ENCODE measurements at places on chromosomes 12 and 14.

DNA sequence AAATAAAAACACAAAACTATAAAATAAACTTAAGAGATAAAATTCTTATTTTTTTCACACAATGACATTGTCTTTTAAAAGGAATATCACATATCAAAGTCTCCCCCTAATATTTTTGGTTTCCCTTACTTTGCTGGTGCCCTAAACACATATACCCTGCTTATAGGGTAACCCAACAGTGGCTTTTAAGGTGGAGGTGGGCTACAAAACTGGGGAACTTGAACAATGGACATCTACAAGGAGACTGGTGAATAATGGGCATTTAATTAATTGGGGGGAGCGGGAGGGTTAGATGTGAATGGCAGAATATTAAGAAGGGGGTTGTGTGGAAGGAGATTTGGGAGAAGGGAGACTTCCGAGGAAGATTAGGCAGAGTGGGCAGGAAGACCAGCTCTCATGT lies 9.6 kb downstream of the B4GALNT1 start:
- no peak for DNase-seq

DNA sequence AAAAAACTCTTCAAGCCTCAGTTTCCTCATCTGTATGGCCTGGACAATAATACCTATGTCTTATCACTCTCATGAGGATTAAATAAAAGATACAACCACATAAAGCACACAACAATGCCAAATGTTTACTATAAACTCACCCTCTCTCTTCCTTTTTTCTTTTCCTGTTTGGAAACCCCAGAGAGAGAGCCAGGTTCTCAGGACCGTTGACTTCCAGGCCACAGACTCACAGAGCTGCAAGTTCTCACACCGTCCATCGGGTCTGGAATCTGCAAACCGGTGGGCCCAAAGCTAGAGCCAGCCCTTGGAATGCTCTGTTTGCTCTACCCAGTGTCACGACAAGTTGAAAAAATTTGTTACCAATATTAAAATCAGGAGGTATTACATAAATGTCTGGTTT lies 4.6 kb upstream of the CD4 start:
- DNase-seq: no peak

- no peak for DNase-seq
Measured at GRCh38 chr14:103384450-103385151, 614 bp upstream of the MARK3 start.

DNA sequence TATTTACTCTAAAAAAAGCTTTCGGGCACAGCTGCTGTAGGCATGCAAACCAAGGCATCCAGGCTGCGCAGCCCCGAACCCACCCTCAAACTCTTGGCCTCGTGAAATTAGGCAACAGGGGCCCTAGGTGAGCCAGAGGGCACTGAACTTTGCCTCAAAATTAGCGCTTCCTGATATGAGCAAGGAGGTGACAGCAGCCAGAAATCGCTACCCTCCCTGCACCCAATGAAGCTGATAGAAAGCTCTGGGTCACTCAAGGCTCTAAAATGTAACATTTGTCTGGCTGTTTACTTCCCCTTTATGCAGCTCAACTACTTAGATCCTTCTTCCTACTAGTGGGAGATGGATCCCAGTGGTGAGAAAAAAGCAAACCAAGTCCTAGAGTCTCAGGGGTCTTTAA lies 61.8 kb downstream of the PITPNM2 start:
- no peak for DNase-seq

DNA sequence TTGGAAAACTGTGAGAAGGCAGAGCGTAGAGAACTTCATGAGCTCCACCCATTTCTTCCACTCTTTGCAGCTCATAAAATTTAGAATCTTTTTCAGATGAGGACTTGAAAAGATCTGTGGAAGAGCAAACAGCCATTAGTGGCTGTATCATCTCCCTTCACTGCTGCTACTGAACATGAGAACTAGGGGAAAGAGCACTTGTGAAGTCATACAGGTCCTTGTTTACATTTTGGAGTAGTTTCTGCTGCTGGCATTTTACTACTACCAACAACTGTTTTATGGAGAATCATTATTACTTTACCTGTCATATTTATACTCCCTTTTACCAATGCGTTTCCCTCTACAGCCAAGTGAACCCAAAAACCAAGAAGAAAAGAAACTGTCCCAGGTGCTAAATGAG lies 41.0 kb downstream of the RPGRIP1 start:
- no peak for DNase-seq

- no peak for DNase-seq
Measured at GRCh38 chr12:71947645-71948105, 9.0 kb downstream of the TPH2 start.

- DNase-seq: no peak
Measured at GRCh38 chr14:52917735-52918134, 33.1 kb downstream of the FERMT2 start.

- DNase-seq: no peak
Measured at GRCh38 chr14:48703728-48704467, 882.3 kb downstream of the RPS29 start.

DNA sequence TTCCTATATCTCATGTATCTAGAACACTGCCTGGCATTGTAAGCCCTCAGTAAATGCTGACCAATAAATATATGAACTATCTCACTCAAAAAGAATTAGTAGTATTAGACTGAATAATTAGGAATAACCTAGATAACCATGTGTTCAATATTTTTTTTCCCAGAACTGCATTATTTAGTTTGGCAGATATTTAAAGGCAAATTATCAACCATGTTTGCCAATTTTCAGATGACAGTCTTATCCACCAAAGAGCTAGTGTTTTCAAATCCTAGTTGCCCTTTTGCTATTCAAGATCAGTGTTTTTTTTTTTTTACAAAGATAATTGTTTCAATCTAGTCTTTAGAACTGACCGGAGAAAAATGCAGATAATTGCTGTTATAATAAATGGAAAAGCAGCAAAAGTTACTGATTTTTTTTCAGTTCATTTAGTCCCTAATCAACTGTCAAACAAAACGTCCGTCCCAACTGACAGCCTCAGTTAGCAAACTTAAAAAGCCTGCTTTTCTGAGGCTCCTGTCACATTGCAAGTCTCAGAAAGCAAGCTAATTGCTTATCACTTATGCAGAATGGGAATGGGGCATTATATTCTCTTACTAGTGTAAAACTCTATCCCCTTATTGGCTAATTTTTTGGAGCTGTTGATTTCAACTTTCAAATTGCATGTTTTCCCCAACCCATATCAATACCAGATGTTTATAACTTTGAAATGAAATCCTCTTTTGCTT lies 203.2 kb downstream of the PAWR start:
- no peak for DNase-seq

GRCh38 chr14:85764822-85765221 lies 234.9 kb downstream of the FLRT2 start:
- DNase-seq: no peak

- DNase-seq: no peak
Measured at GRCh38 chr14:75295061-75295461, 16.4 kb downstream of the FOS start.

DNA sequence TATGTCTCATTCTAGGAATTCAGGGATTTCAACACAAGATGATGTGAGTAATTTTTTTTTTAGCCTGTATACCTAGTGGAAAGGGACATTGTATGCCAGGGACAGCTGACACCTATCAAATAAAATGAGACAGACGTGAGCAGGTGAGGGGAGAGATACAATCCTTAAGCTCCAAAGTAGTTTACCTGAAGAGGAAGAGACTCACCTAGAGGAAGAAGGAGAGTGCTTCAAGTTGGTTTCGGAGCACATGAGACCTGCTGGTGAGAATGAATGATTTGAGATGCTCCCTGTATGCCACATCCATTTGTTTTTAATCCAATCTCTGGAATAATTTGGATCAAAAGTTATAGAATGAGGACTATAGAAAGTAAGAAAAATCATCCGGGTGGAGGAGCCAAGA lies 915.4 kb upstream of the FBXO33 start:
- DNase-seq: no peak

DNA sequence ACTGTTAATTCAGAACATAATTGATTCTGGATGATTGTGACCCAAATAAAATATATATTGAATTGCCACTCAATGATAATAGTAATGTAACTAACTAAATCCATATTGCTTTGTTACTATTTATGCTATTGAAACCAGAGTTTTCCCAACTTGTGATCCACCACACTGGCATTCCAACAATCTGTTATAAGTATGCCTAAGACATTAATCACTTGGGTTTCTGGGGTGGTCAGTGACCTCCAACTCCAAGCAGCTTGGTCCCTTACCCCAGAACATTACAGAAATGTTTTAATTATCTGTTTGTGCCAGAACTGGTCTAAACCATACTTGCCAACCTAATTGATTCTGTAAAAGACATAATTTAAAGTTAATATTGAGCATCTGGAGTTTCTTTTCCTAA lies 14.6 kb downstream of the CAPS2 start:
- no peak for DNase-seq

DNA sequence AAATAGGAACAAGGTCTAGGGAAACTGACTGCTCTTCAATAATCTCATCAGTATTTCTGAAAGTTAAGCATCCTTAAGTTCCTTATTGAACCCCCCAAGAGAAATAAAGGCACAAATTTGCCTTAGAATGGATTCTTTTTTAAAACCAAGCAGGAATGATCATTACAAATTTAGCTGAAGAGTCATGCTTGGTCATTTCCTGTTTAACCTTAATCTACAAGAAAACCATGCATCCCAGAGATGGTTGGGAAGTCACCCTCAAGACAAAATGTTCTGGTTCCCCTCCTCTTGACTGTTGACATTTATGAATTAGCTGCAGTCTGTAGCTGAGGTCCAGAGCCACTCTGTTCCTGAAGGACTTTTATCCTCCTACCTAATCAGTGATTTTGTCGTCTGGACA lies 291.8 kb upstream of the G2E3 start:
- DNase-seq: no peak

DNA sequence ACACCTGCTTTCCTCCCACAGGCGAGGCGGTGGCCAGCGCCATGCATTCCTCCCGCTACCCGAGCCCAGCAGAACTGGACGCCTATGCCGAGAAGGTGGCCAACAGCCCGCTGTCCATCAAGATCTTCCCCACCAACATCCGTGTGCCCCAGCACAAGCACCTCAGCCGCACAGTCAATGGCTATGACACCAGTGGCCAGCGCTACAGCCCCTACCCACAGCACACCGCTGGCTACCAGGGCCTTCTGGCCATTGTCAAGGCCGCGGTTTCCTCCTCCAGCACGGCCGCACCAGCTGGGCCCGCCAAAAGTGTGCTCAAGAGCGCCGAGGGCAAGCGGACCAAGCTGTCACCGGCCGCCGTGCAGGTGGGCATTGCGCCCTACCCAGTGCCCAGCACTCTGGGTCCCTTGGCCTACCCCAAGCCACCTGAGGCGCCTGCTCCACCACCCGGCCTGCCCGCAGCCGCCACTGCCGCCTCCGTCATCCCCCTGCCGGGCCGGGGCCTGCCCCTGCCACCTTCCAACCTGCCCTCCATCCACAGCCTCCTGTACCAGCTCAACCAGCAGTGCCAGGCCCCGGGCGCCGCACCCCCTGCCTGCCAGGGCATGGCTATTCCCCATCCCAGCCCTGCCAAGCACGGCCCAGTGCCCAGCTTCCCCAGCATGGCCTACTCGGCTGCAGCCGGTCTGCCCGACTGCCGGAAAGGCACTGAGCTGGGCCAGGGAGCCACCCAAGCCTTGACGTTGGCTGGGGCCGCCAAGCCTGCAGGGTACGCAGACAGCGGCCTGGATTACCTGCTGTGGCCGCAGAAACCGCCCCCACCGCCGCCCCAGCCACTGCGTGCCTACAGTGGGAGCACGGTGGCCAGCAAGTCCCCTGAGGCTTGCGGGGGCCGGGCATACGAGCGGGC lies 54.6 kb downstream of the FAM222A start:
- no peak for DNase-seq

DNA sequence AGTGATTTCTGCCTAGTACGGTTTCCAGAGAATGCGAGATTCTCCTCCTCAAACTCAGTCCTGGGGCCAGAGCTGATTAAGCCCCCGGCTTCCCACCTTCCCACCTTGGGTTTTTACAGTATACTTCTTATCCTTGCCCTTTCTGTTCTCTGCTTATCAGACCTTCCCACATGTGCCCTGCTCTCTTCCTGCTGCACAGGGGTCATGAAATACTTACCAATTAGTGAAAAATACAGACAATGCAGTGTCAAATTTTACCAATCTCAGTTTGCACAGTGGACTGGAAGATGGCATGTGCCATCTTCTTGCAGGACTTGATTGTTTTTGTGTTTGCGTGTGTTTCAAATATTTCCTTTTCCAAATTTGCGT lies 14.7 kb downstream of the SUSD6 start:
- DNase-seq: no peak

DNA sequence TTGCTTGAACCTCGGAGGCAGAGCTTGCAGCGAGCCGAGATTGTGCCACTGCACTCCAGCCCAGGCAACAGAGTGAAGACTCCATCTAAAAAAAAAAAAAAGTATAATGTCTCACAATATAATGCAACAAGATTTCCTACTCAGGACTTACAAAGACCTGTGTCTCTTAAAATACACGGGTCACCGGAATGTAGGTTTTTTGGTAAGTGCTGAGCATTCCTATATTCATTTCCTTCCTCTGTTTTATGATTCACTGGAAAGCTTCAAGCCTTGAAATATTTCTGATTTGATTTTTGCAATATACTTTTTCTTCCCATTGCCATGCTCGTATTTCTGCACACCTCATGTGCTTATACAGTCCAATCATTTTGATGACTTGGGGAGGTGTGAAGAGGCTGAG lies 245.8 kb downstream of the FBXL14 start:
- DNase-seq: no peak

GRCh38 chr14:64778104-64778754 lies 74.0 kb downstream of the PLEKHG3 start:
- no peak for DNase-seq

DNA sequence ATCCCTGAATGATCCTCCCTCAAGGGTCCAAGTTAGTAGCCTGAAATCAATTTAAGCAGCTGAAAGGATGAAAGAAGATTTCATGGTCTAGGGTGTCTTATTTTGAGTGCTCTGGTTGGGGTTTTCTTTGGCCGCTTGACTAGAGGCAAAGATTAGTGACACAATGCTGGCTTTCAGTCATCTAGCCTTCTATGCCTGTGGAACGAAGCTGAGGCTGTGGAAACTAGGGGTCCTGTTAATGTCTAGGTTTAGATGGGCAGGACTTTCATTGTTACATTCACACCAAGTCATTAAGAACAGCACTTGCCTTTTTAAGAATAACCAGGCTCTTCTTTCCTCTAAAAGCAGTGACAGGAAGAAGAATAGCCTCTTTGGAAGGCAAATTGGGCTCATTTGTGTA lies 253.8 kb upstream of the E2F7 start:
- no peak for DNase-seq

DNA sequence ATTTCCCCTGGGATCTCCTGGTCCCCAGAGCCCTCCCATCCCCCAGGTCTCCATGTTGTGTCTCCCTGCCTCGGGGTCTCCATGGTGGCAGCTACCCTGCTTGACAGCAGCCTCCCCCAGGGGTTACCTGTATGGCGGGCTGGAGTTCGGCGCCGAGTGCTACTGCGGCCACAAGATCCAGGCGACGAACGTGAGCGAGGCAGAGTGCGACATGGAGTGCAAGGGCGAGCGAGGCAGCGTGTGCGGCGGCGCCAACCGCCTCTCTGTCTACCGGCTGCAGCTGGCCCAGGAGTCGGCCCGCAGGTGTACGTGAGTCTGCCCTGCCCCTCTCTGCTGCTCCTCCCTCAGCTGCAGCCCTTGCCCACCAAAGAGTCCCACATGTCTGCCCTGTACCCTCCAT lies 80.9 kb downstream of the WSCD2 start:
- no peak for DNase-seq

Measured in stimulated activated CD8-positive, alpha-beta memory T cell treated with anti-CD3 and anti-CD28 coated beads, Interleukin-12 subunit alpha, Interleukin-12 subunit beta, amount 100 ng/mL, for 4 hours (primary cell).